A172 (cell line): ENCODE measurements at places on chromosomes 1 and 21. TPM values are rescaled to one million over a fixed set of nuclear protein-coding genes. Genes with fewer than 3 reads are reported as not detected.

The HSD11B1 gene
- 0.69 and 1.5 TPM in 2 replicates for total RNA-seq

The CA6 gene
- total RNA-seq: not detected in 2 replicates

The GPR3 gene
- total RNA-seq: 0.05 and 0.50 TPM in 2 replicates

The XPR1 gene
- 31.5 and 33.6 TPM in 2 replicates for total RNA-seq

The SLFNL1 gene
- 0.02 and 0.17 TPM in 2 replicates for total RNA-seq

The NTNG1 gene
- not detected in 2 replicates for total RNA-seq

The DEPDC1 gene
- total RNA-seq: 51.3 and 79.2 TPM in 2 replicates

The E2F2 gene
- total RNA-seq: 3.8 and 4.0 TPM in 2 replicates

The CTSE gene
- total RNA-seq: not detected in 2 replicates

The SH2D2A gene
- 0.09 TPM in 1 of 2 replicates, not detected in the other for total RNA-seq

The MPL gene
- total RNA-seq: not detected in 2 replicates

The CFHR2 gene
- not detected in 2 replicates for total RNA-seq

The CFHR1 gene
- total RNA-seq: 0.22 and 1.1 TPM in 2 replicates

The UTS2 gene
- not detected in 2 replicates for total RNA-seq

The LHX8 gene
- not detected in 2 replicates for total RNA-seq

The CFHR4 gene
- total RNA-seq: not detected in 2 replicates

The CACNA1E gene
- not detected in 2 replicates for total RNA-seq

The VWA5B1 gene
- total RNA-seq: not detected in 2 replicates

The TMEM125 gene
- total RNA-seq: not detected in 2 replicates
